Stimulated activated CD4-positive, alpha-beta T cell treated with anti-CD3 and anti-CD28 coated beads, Interleukin-15, amount 100 ng/mL, for 1 hour (primary cell): ENCODE measurements at places on chromosomes 1 and 21.

DNA sequence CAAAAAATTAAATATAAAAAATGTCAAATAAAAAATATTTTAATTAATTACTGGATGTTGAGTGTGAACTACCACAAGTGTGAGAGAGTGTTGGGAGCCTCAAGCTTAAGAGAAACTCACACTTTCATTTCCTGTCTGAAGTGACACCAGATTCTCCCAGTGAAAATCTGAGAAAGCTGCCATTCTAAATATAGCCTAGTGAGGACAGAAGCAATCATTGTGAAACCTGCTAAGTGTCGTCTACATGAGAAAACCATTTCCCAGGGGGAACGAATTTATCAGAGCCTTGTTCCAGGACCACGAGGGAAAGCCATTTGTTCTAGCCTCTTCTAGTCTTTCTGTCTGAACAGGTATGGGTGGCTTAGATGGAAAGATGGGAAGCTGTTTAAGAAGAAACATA lies 329.3 kb upstream of the PRMT6 start:
- DNase-seq, result no peak

DNA sequence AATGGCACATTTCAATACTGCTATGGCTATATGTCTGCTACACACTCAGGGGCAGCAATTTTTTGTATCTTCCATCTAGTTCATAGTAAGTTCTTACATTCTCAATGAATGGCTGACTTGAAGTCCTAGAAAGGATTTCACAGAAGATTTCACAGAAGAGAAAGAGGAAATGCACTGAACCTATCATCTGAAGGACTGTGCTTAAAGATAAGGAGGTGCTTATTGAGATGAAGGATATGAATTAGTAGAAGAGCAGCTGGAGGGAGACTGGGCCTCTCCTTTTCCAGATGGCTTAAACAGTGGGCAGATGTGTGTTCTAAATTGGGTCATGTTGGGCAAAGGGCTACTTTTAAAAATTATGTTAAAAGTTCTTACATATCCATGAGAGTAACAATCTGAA lies 14.6 kb downstream of the ADAR start:
- DNase-seq, result no peak

DNA sequence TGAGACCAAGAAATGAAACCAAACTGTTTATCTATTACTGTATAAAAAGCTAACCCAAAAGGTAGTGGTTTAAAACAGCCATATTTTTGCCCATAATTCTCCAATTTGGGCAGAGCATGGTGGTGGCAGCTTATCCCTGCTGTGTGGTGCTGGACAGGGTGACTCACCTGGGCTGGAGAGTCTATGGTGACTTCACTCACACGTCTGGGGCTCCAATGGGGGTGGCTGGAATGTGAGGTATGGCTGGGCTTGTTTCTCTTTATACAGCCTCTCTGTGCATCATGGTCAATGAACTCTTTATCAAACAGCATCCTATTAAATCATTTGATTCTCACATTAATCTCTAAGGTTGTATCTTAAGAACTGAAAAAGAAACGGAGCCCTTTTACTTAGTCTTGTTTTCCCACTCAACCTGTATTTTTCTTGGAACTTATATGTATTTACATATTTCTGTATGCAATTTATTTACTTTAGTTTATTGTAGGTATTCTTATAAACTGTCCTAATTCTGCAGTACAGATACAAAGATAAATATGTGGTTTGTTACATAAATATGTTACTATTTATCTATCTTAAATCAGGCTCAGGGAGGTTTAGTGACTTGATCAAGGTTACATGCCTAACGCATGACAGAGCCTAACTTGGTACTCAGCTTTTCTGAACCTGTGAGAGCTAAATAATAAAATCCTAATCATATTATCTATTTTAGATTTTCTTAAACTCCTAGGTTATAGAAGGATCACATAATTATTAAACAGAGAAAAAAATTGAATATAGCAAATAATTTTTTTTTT lies 37.5 kb upstream of the WLS start:
- no peak for DNase-seq

DNA sequence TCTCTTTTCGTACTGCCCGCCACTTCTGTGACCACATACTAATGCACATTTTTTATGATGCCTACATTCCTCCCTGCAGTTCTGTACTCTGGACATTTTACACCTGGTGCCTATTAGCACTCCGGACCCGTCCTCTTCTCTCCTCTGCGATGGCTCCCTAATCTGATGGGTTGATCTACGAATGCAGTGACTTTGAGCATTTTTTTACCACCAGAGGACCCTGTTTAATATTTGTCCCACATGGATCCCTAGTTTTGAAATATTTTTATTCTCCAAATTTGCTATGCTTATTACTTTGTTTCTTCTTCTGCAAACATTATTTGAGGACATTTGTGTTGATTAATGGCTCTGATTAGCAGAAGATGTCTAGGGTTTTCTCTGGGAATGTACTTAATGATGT lies 5.2 kb downstream of the PPFIA4 start:
- DNase-seq, result no peak

- no peak for DNase-seq
Measured at GRCh38 chr1:188660572-188660971, 1817.1 kb downstream of the BRINP3 start.

- DNase-seq, result no peak
Measured at GRCh38 chr1:24071941-24072340, 40.0 kb downstream of the MYOM3 start.
